ENCODE measurements at places on chromosomes 1 and 21.

DNA sequence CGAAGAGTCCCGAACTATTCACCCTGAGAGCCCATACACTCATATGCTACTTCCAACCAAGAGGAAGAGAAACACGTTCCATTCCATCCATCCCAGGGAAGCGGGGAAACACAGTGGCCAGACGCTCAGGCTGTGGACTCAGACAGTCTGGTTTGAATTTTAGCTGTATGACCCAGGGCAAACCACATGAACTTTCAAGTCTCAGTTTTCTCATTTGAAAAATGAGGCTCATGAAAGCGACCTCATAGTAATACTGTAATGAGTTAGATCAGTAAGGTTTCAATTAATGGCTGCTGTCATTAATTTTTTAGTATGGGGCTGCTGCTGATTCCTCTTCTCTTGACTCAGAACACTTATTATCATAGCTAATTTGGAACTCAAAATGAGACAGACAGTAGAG, 1.5 kb downstream of the FCRL4 start:
- DNase-seq = no peak

DNA sequence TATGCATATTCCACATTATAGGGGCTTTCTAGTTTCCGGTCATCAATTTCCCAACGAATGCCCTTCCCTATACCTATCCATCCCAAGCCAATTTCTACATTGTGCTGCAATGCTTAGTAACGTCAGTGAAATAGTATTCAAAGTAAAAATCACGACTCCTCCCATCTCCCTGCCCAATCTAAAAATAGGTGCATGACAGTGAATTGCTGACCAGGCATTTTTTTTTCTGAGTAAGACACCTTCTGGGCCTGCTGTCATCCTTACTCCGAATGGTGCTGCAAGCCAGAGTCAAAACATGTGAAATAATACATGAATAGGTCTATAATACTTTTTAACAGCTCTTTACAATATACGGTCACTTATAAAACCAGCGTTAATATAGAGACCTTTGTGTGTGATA, 120.2 kb downstream of the GREM2 start:
- DNase-seq = no peak

DNA sequence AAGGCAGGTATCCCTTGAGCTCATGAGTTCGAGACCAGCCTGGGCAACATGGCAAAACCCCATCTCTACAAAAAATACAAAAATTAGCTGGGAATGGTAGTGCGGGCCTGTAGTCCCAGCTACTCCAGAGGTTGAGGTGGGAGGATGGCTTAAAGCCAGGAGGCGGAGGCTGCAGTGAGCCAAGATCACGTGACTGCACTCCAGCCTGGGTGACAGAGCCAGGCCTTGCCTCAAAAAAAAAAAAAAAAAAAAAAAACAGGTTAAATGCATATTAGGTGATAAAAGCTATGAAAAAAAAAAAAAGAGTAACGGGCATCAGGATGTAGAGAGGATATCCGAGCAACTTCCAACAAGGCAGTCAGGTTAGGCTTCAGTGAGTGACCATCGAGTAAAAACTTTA, 2.8 kb upstream of the SRRM1 start:
- no peak for DNase-seq

DNA sequence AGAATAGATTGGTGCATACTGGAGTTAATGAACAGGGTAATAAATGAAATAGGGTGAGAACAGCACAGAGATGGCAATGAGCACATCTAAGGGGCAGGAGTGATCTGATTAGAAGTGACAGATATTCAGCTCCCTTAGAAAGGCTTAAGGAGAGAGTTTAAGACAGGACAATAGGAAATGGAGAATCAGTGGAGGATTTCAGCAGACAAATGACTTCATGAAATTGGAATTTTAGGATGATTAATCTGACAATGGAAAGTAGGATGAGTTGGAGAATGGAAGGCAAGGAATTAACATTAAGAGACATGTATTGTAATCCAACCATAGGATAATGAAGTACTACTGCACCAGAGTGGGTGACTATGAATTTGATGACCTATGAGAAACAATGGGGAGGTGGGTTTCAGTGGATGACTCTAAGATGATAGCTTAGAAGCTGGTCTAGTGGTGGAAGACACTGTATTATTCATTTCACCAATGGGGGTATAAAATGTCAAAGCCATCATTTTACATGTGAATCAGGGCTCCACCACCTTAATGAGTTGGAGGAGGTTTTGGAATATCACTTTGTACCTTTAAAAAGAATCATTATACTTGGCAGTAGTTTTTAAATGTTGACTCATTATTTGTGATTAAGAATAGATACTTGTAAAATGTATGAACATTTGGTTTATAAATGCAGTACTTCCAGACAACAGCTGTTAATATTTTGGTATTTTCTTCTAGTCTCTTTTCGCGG, 139.1 kb downstream of the PLA2G4A start:
- DNase-seq = no peak

DNA sequence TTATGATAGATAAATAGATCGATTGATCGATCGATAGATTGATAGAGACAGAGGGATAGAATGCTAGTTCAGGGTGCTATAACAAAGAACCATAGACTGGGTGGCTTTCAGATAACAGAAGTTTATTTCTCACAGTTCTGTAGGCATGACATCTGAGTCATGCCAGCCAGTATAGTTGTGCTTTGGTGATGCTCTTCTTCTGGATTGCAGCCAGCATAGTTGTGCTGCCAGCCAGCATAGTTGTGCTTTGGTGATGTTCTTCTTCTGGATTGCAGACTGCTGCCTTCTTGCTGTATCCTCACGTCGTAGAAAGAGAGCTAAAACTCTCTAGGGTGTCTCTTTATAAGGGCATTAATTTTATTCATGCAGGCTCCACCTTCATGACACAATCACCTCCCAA, 860.8 kb downstream of the BRINP3 start:
- no peak for DNase-seq

GRCh38 chr1:31627930-31628559, 10.6 kb downstream of the HCRTR1 start:
- no peak for DNase-seq

DNA sequence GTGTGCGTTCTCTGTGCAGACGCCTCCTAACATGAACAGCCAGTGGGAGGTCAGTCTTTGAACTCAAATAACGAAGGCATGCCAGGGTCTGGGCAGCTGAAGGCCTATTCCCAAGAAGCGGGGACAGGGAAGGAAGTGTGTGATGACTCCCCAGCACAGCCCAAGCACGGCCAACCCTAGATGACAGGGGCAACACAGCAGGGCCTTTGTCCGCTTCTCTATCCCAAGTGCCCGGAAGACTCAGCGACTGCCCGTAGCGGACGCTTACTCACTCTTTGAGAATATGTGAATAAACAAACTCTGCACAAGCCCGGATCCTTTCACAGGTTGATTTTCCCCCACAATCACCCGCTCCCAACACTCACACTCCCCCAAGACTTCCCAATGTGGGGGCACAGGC, 11.2 kb downstream of the C1orf198 start:
- DNase-seq = no peak

GRCh38 chr1:6008084-6008415, 15.8 kb upstream of the NPHP4 start:
- no peak for DNase-seq

DNA sequence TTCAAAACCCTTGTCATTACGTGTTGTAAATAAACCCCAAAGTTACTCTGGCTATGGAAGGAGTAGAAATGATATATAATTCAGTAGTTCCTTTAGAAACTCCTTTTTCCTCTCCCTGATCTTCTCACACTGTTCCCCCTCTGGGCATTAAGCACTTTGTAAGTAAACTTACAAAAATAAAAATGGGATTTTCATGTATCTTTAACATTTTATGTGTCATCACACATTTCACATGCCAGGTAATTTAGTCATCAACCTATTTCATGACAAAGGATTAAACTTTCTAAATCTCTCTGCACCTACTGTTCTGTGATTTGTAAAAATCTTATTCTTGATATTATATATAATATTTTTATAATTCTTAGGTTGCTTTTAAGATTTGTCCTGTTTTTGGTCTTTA, 176.9 kb downstream of the NEK7 start:
- no peak for DNase-seq

DNA sequence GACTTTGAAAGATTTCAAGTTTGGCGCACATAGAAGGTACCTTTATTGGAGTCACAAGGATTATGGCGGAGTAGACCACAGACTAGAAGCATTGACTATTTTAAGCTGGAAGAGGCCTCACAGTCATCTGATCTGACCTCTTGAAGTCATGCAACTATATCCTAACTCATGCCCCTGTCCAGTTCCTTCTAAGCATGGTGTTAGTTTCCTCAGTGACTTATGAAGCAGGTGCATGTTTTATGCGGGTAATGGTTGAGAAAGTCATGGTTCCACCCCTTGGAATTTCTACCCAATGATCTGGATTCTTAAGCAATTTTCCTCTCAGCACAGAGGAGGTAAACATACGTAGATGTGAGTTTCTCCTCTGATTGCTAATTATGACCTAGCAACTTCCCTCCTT, 11.7 kb downstream of the OLFML3 start:
- DNase-seq = no peak

GRCh38 chr1:41812051-41812450, 106.7 kb downstream of the HIVEP3 start:
- peak; percentile 57 for DNase-seq

- DNase-seq = no peak
Observed at GRCh38 chr1:235019961-235020360, 108.7 kb downstream of the TOMM20 start.

GRCh38 chr1:224629965-224630364, 13.8 kb downstream of the CNIH3 start:
- no peak for DNase-seq

- no peak for DNase-seq
Observed at GRCh38 chr1:118116401-118116800, 68.6 kb downstream of the SPAG17 start.

DNA sequence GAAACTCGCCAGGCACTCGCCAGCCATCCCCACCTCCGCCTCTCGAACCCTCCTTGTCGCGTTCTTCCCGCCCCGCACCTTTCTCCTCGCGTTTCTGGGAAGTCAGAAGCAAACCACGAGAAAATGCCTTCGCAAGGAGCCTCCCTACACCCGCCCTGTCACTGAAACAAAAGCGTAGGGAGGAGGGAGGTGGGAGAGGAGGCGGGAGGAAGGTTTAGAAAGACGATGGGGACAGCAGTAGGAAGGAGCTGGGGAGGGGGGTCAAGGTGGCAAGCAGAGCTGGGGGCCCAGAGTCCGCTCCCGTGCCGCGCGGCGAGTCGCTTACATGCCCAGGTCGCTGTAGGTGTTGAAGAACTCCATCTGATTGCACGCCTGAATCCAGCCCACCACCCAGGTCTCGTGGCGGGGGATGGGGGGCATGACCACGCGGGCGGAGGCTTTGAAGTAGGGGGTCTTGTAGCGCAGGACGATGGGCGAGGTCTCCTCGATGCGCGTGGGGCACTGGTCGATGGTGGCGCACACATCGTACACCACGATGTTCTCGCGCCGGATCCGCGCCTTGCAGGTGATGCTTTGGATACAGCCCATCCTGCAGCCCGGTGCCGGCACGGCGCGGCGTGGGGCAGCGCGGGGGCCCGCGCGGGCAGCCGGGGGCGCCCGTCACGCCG, 1.0 kb downstream of the FAM78B start:
- no peak for DNase-seq

DNA sequence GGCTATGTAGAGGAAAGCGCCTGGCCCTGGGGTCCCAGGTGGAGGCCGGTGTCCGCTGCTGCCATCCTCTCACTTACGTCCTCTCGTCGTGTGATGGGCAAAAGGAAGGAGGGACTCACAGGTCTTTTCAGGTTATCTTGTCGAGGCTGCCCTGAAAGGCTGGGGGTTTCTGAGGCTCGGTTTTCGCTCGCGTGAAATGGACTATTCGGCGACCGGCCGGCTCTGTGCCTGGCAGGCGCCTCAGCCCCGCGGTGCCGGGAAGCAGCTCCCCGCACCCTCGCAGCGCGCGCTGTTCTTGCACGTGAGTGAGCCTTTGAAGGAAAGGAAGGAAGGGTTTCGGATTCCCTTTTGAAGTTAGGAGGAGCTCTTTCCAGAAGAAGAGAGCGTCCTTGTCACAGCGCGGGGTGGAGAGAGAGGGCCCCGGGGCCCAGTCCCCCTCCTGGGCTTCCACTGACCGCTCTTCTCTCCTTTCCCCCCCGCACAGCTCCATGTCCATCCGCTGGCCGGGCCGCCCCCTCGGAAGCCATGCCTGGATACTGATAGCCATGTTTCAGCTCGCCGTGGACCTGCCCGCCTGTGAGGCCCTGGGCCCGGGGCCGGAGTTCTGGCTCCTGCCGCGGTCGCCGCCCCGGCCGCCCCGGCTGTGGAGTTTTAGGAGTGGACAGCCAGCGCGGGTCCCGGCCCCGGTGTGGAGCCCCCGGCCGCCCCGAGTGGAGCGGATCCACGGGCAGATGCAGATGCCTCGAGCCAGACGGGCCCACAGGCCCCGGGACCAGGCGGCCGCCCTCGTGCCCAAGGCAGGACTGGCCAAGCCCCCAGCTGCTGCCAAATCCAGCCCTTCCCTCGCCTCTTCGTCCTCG, 57.2 kb downstream of the AJAP1 start:
- DNase-seq = no peak

- no peak for DNase-seq
Observed at GRCh38 chr1:54095546-54096226, 42.3 kb downstream of the TCEANC2 start.

DNA sequence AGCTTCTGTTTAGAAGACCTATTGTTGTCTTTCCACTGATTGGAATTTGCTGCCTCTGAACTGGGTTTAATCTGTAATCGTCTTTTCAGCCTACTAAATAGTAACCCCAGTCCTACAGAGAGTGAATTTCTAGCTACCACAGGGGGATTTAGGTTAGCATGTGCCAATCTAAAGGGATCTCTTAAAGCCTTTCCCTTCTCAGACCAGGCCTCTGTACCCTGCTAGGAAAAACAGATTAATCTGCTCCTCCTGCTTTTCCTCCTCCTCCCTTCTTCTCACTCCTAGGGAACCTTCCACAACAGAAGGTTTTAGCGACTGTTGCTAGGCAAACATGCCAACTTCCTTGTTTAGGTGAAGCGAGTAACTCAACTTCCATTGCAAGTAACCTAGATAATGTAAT, 1.3 kb upstream of the RC3H1 start:
- DNase-seq = no peak

- DNase-seq = no peak
Observed at GRCh38 chr1:116825207-116825719, 71.0 kb downstream of the CD2 start.

GRCh38 chr1:220296981-220297380, 24.7 kb upstream of the RAB3GAP2 start:
- no peak for DNase-seq

DNA sequence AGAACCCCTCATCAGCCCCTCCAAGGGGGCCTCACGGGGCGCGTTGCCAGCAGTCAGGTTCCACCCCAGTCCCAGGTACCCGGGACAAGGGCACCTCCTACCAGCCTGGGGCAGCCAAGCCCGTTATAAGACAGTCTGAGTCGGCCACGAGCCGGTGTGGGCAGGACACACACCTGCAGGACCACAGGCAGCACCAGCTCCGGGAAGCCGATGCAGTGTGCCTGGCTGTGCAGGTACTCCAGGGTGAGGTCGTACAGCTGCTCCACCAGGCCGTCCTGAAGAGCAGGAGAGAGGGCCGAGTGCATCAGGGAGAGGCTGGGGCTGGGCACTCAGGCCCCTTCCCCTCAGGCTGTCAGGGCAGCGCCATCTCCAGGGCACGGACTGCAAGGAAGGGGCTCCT, 11.1 kb downstream of the NOC2L start:
- no peak for DNase-seq
